Astrocyte of the cerebellum (primary cell): ENCODE measurements at places on chromosomes 13 and 19.

DNA sequence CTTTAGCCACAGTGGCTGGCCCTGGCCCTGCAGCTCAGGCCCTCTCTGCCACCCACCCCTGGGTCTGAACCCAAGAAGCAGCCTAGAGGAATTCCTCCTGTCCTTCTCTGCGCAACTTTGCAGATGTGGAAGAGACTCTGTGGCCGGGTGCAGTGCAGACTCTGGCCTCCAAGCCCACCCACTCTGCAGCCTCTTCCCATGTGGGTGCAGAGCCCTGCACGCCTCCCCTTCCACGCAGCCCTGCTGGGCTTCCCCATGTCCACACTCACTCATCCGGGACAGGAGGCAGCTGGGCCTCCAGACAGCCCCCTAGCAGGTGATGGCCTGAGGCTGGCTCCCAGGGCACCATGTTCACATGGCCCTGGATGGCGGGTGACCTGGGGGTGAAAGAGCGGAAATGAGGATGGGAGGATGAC is 2.5 kb downstream of the TEX29 start:
- DNase-seq = no peak

DNA sequence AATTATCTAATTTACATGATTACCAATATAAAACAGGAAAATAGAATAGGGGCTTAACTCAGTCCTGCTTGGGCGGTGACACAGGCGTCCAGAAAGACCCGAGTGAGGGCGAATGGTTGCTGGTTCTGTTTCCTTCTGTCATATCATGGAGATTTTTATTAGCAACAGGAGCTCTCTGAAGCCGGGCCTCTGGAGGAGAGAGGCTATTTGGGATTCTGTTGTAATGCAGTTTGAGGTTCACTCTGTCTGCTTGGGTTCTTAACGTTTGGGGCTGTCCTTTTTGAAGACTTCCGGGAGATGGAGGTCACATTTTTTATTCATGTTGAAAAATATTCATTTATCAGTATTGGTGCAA is 115.7 kb upstream of the ZNF536 start:
- no peak for DNase-seq

- DNase-seq = no peak
Measured at GRCh38 chr19:22605275-22606211, 28.6 kb upstream of the ZNF492 start.

DNA sequence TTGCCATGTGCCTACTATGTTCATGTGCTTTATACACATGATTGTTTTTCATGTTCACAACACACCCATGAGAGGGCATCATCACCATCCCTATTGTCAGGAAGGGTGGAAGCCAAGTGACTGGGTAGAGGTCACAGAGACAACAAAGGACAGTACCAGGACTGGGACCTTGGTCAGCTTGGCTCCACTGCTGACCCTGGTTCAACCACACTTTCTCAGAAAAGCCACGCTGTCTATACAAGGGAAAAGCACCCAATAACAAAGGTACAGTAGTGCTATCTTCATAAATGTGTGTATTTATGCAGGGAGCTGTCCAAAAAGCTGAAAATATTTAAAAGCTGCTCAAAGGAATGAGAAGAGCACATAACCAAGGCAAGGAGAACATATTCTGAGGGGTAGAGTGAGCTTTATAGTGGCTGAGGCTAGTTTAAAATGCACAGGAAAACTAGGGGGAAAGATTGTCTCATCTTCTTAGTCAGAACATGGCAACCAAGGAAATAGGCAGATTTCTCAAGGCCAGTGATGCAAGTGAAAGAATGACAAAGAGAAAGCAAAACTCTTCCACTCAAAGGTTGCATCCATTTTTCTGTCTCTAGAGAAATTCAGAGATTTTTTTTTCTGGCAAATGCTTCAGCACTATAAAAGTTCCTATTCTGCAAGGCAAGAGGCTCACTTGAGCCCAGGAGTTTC is 415.0 kb downstream of the FOXO1 start:
- DNase-seq = no peak

GRCh38 chr13:114341003-114341777 is 26.9 kb downstream of the CHAMP1 start:
- no peak for DNase-seq

DNA sequence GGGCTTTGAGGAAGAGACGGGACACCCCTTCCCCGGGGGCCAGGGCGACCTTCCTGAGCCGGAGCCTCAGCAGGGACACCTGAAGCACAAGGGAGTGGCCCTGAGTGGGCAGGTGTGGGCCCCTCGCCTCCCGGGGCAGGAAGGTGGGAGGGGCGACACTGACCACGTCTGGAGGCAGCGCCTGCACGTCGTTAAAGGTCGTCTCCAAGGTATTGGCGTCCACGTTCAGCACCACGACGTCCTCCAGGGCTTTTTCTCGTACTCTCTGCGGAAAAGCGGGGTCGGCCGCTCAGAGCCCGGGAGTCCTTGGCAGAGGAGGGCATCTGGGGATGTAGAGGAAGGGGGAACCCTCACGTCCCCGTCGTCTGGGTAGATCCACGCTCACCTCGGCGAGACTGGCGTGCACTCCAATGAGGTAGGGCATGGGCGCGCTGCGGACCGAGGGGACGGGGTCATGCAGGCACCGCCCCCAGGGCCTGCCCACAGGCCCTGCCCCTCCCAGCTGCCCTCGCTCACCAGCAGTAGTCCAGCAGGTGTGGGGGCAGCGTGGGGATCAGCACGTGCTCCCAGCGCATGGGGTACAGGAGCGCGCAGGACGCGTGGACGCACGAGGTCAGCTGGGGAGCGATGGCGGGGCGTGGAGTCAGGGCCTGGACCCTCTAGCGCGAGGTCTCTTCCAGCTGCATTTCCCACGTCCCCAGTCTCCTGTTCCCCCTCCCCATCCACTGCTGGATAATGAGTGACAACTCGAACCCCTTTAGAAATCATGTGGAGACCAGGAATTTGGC is 6.1 kb downstream of the DENND1C start:
- no peak for DNase-seq

GRCh38 chr13:100184095-100184494 is 95.2 kb downstream of the PCCA start:
- DNase-seq = no peak

GRCh38 chr19:13007292-13008045 is 12.2 kb downstream of the NFIX start:
- DNase-seq = no peak

GRCh38 chr13:38415233-38415632 is 65.6 kb downstream of the UFM1 start:
- no peak for DNase-seq

- no peak for DNase-seq
Measured at GRCh38 chr19:32097620-32098019, 247.8 kb upstream of the ZNF507 start.

GRCh38 chr19:56966225-56966696 is 125.7 kb upstream of the PEG3 start:
- no peak for DNase-seq
